Psoas muscle (tissue), 8 donors: ENCODE measurements at places on chromosomes 5 and 9. TPM values are rescaled to one million over a fixed set of nuclear protein-coding genes. Genes with fewer than 3 reads are reported as not detected.

The EIF4EBP3 gene
- 81.8 TPM for polyA plus RNA-seq

The TOR1B gene
- 13.0 TPM for polyA plus RNA-seq

The CXCL14 gene
- 21.0 TPM for polyA plus RNA-seq

The CCDC152 gene
- 0.30 TPM for polyA plus RNA-seq

The STC2 gene
- 19.8 TPM for polyA plus RNA-seq

The BAAT gene
- polyA plus RNA-seq = 0.08 TPM

The GPSM1 gene
- polyA plus RNA-seq = 0.96 TPM

The OR1J2 gene
- not detected for polyA plus RNA-seq

The KCNV2 gene
- polyA plus RNA-seq = not detected

The FBLL1 gene
- polyA plus RNA-seq = not detected

The POC5 gene
- polyA plus RNA-seq = 4.8 TPM

The ECM2 gene
- polyA plus RNA-seq = 1.4 TPM
